ENCODE measurements at places on chromosomes 7 and 10.
A peak's percentile ranks its signal among the peaks of the same experiment; 100 is the strongest.

- no peak for DNase-seq
Observed at GRCh38 chr10:60281792-60282353, 107.8 kb downstream of the ANK3 start.

- DNase-seq = no peak
Observed at GRCh38 chr10:42975558-42976340, 101.1 kb upstream of the RET start.

DNA sequence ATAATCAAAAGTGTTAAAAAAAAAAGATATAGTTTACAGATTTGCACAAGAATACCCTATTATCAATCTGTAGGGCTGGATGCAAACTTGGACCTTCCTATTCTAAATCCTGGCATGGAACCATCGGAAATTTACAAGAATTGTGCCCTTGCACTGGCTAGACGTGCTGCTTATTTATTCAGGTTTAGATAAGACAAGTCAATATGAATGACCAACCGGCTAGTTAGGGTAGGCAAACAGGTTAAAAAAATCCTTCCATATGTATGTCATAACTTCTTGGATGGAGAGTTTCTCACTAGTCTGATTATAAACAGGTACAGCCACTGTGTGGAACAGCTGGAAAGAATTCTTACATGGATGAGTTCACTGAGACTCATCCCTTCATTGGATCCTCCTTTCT lies 41.4 kb downstream of the PKD1L1 start:
- DNase-seq = no peak

- no peak for DNase-seq
Observed at GRCh38 chr7:29401769-29402168, 161.9 kb upstream of the PRR15 start.

DNA sequence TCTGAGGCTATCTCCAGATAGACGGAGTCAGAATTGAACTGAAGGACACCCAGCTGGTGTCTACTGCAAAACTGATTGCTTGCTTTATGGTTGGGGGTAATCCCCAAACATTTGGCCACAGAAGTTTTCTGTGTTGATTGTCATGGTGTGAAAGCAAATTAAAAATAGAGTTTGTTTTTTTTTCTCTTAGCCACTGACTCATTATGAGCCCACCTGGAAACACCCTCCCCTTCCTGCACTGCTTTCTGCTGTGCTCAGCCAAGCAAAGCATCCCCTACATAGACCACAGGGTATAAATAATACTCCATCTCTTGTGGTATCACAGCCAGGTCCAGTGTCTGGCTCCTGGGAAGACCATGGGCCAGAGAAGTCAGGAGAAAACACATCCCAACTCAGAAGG lies 6.5 kb upstream of the VWC2 start:
- DNase-seq = no peak

GRCh38 chr10:47346581-47347302 lies 1.4 kb upstream of the RBP3 start:
- peak; percentile 20 for DNase-seq

- DNase-seq = no peak
Observed at GRCh38 chr7:157675427-157675927, 338.7 kb downstream of the DNAJB6 start.

DNA sequence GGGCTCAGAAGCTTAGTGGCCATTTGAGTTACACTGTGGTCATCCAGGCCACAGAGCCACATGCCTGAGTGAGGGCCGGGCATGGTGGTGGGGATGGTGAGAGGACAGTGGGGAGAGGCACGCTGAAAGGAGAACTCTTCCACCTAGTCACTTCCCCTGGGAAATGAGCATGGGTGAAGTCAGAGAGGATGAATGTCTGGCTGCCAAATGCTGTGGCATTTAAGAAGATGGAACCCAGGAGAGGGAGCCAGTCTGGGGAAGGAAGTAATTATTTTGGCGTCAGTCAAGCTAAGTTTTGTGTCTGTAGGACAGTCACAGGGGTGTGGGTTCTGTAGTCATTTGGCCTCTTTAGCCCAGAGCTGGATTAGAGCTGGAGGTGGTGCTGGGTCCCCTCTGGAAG lies 86.0 kb upstream of the PODXL start:
- peak; percentile 50 for DNase-seq

DNA sequence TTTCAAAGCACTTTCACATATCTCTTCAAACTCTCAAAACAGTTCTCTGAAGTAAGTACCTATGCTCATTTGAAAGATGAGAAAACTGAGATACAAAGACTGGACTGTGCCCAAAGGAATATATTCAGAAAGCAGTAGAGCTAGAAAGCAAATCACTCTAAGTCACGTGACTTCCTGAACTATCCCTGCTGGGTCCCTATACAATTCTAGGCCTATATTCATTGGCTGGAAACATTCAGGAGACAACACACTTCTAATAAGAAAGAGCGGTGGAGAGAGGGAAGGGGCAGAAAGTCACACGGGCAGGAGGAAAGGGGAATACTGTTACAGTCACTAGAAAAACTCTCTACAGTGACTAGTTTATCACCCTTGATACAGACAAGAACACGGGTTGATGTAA lies 140.0 kb downstream of the CHCHD3 start:
- no peak for DNase-seq

DNA sequence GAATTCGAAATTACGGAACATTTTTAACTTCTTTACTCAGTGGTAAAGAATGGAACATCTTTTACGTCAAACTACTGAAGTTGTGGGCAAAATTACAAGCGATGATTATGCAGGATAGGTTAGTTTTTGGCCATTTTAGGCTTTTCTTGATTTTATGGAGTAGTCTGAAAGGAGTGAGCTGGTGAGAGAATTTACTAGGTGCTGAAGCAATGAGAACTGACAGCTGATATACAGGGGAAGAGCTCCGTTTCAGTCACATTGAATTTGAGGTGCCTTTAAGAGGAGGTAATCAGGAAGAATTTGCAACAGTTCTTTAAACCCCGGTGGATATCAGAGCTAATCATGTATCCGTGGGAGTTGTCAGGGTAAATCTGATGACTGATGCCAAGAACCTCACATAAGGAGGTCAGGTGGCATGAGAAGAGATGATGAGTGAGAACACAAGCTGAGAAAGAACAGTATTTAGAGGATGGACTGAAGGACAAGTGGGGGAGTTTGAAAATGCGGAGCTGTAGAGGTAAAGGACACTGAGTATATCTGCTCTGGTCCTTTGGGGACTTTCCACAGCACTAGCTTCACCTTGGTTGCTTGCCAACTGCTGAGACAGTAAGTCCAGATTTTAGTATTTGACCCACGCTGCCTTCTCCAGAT lies 104.3 kb downstream of the AHR start:
- no peak for DNase-seq

GRCh38 chr7:72444026-72444776 lies 32.1 kb upstream of the CALN1 start:
- DNase-seq = no peak

DNA sequence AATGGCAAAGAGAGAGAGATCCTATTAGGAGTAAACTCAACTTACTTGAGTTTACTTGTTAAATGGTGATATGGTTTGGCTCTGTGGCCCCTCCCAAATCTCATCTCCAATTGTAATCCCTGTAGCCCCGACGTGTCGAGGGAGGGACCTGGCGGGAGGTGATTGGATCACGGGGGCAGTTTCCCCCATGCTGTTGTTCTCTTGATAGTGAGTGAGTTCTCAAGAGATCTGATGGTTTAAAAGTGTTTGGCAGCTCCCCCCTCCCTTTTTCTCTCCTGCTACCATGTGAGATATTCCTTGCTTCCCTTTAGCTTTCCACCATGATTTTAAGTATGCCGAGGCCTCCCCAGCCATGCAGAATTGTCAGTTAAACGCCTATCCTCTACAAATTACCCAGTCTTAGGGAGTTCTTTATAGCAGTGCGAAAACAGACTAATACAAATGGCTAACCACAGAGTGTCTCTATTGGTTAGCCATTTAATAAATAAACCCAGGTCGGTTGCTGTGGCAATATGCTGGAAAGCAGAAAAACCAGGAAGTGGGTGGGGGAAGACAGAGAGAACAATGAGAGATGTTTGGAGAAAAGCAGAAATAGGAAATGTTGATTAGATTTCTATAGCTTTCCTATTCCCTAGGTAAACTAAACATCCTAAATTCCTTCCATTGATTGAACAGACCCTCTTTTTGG lies 3.0 kb upstream of the STMP1 start:
- DNase-seq = no peak

GRCh38 chr7:44380831-44381493 lies 55.6 kb upstream of the CAMK2B start:
- peak; percentile 35 for DNase-seq

GRCh38 chr10:96650958-96651357 lies 64.1 kb upstream of the TM9SF3 start:
- DNase-seq = no peak

DNA sequence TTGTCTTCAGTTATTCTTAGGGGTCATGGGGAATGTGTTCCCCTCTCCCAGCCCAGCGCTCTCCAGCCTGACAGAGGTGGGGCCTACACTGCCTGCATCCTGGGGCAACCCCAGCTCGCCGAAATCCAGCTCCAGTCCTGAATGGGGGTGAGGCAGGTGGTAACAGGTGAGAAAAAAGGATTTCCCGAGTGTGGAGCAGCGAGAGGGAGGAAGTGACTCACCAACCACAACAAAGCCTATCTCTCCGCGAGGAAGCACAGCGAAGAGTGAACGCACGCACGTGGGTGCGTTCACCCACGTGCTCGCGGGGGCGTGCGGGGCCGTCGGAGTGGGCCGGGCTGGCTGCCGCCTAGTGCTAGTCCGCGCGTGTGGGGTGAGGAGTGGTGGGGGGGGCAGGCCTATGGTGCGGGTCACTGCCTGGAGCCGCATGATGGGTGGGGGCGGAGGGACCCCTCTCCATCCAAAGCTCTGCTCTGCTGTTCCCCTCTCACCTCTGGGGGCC lies 855 bp upstream of the PALD1 start:
- no peak for DNase-seq

GRCh38 chr7:117946151-117946633 lies 73.0 kb upstream of the CTTNBP2 start:
- DNase-seq = no peak

GRCh38 chr7:127619681-127620405 lies 1.9 kb upstream of the PAX4 start:
- no peak for DNase-seq
